ENCODE measurements at places on chromosomes 6 and 20. TPM values are rescaled to one million over a fixed set of nuclear protein-coding genes. Genes with fewer than 3 reads are reported as not detected.

DNA sequence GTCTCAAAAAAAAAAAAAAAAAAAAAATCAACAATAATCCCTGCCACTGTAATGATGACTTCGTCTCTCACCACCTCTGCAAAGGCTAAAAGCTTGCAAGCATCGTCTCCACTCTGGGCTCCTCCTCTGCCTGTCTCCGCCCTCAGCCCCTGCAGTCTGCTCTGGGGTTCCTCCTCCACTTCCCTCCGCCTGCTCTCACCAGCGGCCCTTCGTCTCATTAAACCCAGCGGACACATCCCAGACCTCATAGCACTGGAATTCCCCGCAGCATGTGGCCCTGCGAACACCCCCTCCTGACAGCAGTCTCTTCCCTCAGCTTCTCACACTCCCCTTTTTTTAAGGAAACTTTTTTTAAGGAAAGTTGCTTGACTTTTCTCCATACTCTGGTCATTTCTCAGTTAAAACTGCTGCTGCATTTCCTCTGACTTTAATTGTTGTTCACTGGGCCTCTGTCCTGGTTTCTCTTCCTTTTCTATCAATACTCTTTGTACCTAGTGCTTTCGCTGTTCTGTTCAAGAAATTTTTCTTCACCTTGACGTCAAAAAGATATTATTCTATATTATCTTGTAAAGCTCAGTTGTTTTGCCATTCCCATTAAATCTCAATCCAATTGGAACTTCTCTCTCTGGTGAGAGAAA is 70.9 kb upstream of the PLEKHG1 start:
- DNase-seq = no peak

GRCh38 chr20:16710781-16711180 is 19.0 kb upstream of the SNRPB2 start:
- no peak for DNase-seq

DNA sequence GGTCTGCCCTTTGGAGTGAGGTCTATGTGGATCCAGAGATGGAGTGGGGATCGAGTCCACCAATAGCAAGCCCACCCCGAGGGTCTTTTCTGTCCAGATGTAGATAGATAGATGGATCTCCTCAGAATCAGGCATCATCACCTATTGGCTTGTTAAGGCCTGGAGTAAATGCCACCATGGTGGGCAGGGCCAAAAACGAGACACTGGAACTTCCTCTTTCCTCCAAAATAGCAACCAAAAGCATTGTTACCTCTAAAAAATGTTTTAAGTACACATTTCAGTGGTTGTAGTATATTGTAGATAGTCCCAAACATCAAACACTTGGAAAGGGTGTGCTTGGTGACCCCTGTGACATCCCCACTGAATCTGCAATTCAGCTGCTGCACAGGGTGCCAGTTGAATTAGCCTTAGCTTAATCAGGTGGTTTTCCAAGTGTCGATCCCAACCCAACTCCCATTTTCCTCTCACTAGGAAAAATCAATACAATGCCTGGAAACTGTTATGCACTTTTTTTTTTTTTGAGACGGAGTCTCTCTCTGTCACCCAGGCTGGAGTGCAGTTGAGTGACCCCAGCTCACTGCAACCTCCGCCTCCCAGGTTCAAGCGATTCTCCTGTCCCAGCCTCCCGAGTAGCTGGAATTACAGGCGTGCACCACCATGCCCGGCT is 35.0 kb upstream of the NELFCD start:
- DNase-seq = no peak

The SOX12 gene
- total RNA-seq = 7.0 TPM

The SMLR1 gene
- not detected for total RNA-seq

The SLC22A3 gene
- 0.04 TPM for total RNA-seq

DNA sequence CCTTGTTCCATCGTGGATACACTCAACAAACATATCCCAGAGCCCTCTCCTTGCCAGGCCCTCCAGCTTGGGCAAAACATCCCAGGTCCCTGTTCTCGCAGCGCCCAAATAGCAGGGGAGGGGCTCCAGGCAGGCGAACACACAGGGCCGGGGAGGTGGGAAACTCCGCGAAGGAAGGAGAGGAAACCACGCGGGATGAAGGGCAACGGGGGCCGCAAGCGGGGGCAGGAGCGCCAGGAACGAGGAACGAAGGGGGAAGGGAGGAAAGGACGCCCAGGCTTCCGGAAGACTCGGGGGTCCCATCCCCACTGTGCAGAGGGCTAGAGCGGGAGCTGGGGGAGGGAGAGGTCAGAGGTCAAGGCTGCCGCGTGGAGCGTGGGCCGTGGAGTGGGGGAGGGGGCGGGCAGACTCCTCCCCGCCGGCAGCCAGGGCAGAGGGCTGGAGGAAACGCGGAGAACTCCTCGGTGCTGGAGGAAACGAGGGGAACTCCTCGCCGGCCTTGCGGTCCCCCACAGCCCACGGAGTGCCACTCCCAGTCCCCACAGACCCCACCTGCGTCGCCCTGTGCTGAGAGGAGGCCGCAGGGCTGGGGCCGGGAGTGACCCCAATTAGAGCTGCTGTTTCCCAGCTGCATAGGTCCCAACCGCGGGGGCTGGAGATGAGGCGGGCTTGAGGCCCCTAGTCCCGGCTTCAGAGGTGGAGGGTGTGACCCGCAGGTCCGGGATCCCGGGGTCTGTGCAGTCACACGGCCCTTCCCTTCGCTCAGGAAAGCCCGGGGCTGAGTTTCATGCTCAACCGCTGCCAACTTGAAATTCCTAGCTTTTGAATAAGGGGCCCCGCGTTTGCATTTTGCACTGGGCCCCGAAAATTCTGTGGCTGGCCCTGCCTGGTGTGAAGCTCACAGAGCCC is 1.2 kb upstream of the RBM38 start:
- DNase-seq = peak; percentile 81

DNA sequence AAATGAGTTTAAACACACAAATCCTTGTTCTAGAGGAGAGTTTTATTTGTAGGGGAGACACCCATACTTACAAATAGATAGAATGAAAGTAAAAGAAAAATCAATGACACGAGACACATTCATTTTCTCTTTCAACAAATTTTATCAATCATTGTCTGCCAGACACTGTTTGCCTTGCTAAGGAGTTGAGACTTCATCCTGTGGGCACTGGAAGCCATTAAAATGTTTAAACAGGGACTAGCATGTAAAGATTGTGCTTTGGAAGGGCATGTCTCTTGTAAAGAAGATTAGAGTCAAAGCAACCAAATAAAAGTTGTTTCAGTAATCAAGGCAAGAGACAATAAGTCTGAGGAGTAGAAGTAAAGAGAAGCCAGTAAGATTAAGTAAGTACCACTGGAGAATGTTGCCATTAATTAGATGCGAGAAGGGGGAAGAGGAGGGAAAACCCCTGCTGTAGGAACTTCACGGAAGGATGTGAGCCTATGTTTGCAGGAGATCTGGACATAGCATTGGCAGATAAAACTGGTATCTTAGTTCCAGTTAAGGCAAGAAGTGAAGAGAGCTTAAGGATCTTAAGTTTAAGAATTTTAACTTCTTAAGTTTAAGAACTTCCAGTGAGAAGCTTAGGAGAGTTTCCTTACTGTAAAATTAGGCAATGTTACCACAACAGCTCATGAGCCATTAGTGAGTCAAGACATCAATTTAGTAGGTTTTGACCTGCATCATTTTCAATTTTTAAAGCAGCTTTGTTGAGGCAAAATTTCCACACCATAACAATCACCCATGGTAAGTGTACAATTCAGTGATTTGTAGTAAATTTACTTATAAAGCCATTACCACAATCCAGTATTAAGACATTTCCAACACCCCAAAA is 117.0 kb upstream of the UST start:
- no peak for DNase-seq

The C6orf52 gene
- total RNA-seq = 0.97 TPM

GRCh38 chr6:82176616-82177015 is 70.9 kb downstream of the IBTK start:
- no peak for DNase-seq

DNA sequence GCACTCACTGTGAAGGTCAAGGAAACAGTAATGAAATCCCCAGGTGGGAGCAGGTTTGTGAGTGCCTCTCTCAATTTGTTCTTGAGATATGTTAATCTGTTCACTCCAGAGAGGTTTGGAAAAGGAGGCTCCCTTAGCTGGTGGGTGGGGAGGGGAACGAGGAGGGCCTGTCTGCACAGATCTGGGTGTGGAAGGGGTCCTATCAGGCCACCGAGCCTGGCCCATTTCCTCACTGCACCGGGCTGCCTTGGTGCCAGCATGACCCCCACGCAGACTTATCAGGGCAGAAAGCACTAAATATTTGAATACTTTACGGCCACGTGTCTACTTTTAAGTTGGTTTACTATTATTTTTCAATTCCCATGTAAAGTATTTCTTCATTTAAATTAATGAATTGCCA is 8.3 kb downstream of the AGPAT4 start:
- DNase-seq = no peak

DNA sequence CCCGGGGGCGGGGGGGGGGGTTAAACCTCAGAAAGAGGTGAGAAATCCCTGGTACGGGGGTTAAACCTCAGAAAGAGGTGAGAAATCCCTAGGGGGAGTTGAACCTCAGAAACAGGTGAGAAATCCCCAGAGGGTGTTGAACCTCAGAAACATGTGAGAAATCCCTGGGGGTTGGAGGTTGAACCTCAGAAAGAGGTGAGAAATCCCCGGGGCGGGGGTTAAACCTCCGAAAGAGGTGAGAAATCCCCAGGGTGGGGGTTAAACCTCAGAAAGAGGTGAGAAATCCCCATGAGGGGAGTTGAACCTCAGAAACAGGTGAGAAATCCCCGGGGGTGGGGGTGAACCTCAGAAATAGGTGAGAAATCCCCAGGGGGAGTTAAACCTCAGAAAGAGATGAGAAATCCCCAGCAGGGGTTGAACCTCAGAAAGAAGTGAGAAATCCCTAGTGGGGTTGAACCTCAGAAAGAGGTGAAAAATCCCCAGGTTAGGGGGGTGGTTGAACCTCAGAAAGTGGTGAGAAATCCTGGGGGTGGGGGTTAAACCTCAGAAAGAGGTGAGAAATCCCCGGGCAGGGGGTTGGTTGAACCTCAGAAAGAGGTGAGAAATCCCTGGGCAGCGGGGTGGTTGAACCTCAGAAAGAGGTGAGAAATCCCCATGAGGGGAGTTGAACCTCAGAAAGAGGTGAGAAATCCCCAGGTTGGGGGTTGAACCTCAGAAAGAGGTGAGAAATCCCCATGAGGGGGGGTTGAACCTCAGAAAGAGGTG is 87.4 kb downstream of the PLG start:
- no peak for DNase-seq

The WFDC12 gene
- total RNA-seq = not detected

The POM121L2 gene
- total RNA-seq = not detected

DNA sequence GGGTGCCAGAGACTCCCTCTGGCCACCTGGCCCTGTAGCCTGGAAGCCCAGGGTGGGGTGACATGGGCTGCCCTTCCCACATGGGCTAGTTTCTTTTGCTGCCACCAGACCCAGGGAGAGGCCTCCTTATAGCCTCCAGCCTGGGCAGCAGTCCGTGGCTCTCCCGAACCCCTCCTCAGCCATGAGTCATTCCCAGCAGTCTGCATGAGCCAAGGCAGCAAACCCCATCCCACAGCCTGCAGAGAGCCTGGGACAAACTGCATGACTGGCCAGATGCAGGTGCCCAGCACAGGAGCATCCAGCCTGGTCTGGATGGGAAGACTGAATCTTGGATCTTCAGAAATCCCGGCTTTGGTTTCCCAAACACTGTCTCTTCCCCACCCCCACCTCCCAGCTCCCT is 75.7 kb downstream of the MRPL14 start:
- no peak for DNase-seq

- no peak for DNase-seq
Observed at GRCh38 chr6:128156321-128157111, 255.7 kb upstream of the THEMIS start.

- no peak for DNase-seq
Observed at GRCh38 chr6:29995340-29995777, 53.0 kb downstream of the HLA-A start.

All from pancreas (tissue), 10 donors.